ENCODE measurements at places on chromosomes 1 and 21.

- DNase-seq = no peak
These were observed 33.5 kb upstream of the ABCD3 start for GRCh38 chr1:94384485-94385265.

GRCh38 chr1:246632281-246633168 lies 66.3 kb downstream of the CNST start:
- peak; percentile 22 for DNase-seq

GRCh38 chr21:44383216-44383615 lies 29.8 kb downstream of the TRPM2 start:
- DNase-seq = no peak

DNA sequence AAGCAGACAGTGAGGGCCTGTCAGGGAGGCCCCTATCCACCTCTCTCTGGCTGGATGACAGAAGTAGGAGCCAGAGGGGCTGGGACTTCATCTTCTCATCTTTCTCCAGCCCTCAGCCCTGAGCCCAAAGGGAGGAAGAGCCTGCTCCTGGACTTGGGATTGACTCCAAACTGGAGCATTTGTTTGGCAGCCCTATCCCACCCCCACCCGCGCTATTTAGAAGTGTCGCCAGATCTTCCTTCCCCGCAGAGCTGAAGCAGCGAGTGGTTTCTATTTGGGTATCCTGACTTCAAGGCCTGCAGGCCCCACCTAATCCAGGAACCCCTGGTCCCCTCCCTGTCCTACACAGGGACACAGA lies 9.6 kb downstream of the NES start:
- no peak for DNase-seq

DNA sequence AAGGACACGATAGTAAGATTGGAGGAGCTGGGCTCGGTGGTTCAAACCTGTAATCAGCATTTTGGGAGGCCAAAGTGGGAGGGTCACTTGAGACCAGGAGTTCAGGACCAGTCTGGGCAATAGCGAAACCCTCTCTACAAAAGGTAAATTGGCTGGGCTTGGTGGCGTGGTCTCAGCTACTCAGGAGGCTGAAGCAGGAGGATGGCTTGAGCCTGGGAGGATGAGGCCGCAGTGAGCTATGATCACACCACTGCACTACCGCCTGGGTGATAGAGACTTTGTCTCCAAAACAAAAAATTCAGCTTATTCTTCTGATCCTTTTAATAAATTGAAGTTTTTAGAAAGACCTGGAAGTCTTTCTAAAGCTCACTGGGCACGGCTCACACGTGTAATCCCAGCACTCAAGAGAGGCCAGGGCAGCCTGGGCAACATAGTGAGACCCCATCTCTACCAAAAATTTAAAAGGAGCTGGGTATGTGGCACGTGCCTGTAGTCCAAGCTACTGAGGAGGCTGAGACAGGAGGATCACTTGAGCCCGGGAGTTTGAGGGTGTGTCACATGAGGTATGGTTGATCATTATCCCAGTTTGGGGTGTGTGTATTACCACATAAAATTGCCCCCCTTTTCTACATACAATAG lies 15.3 kb downstream of the MASP2 start:
- no peak for DNase-seq

DNA sequence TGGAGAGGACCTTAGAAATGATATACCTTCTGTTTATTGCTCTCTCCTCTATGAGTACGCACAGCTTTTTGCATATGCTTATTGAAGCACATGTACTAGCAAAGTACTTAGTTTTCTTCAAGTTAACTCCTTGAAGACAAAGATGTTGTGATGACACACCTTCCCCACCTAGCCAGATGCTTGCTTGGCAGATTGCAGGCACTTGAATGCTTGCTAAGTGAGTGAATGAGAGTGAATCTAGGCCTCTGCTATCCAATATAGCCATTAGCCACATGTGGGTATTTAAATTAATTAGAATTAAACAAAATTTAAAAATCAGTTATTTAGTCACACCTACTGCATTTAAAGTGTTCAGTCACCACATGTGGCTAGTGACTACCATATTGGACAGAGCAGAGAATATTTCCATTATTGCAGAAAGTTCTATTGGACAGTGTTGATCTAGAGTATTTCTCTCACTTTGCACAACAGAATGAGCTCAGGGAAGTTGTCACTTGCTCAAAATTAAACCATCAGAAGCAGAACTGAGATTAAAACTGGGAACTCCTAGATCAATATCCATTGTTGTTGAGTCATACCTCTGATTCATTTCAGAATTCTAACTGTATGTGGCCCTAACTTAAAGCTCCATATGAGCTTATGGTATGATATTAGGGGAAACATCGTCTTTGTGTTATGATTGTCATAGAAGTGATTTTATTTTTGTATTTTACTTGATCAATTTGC lies 8.6 kb upstream of the EEIG2 start:
- DNase-seq = no peak

DNA sequence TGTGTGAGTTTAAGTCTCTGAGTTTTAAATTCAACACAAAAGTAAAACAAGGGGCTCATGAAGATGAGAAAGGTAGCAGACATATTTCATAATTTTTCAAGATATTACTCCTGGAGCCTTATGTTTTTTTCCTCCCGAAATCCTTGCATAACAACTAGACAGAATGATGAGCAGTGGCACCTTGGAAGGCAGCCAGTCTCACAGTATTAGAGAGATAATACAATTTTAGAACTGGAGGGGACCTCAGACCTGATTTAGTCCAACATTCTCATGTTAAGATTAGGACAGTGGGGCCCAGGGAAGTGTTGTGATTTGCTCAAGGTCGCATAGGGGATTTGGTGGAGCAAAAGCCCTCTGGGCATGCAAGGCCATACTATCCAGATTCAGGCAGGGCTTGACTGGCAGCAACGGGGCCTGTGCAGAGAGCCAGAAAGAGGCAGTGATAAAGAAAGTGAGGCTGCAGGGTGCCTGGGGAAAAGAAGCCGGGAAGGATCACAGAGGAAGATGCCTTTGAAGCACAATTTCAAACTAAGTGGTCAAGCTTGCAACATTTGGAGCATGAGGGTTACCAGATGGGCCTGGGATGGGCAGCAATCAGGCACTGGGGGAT lies 31.4 kb upstream of the BCL9 start:
- DNase-seq = peak; percentile 8

DNA sequence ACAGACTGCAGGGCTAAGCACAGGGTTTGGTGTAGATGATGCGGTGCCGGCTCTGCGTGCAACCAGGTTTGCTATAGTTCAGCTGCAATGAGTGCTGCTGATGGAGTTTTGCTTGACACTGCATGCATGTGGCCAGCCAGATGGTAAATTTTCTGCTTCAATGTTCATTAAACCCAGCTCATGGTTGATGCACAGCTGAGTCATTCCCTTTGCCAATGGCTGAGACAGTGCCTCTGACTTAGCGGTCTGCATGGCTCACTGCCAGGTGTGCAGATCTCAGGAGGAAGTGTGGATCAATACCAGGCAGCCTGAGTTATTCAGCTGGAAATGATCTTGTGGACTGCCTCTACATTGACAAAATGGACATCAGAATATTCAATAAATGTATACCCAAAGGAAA lies 172.7 kb upstream of the ZP4 start:
- DNase-seq = no peak

GRCh38 chr1:55466373-55466772 lies 251.2 kb upstream of the USP24 start:
- DNase-seq = no peak

DNA sequence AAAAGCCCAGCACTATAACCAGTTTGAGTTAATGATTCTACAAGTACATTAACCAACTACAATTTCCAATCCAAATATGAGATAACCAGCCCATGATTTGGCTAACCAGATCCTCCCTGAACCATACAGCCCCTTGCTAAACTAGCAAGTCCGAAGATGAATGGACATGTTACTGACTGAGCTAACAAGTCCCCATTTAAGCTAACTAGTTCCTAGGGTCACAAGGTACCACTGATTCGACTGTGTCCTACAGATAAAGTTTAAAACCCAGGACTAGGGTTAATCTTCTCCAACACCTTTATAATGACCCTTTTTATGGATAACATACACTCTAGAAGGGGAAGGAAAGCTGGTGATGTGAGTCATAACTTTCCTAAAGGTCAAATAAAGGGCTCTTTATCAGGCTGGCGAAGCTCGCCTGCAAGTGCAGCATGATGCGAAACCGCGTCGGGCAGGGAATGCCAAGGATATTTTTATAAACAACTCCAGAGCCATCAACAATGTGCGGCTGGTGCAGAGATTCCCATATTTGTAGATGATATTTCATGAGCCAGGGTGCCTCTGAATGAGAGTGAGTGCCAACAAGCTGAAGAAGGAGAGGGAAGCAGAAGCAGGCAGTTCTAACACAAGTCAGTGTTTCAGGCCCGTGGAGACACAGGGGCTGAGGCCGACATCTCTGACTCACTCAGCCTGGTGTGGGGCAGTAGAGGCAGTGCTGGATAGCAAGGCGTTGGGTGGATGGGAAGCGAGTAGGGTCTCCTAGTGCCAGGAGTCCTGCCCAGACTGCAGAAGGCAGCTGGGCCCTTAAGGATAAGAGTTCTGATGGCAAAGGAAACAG lies 75.6 kb upstream of the ROR1 start:
- no peak for DNase-seq

Data from HAP-1 (cell line).